ENCODE measurements at places on chromosomes 3 and 15. TPM values are rescaled to one million over a fixed set of nuclear protein-coding genes. Genes with fewer than 3 reads are reported as not detected.

GRCh38 chr3:32881624-32882023 is 63.8 kb downstream of the TRIM71 start:
- no peak for DNase-seq

Gene BCHE
- total RNA-seq, result under 0.01 TPM

DNA sequence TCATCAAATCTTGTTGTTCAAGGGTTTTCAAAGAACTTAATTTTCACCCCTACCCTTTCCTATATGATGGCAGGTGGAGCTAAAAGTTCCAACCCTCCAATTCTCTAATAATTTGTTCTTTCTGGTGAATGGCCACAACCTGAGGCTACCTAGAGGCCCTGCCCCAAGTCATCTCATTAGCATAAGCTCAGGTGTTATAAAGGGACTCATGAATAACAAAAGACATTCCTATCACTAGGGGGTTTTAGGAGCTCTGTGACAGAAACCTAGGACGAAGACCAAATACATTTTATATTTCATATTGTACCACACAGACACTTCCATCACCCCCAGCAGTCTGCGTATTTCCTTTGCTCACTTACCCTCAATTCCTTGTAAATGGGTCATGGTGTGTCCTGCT is 483.6 kb upstream of the EPHA6 start:
- no peak for DNase-seq

DNA sequence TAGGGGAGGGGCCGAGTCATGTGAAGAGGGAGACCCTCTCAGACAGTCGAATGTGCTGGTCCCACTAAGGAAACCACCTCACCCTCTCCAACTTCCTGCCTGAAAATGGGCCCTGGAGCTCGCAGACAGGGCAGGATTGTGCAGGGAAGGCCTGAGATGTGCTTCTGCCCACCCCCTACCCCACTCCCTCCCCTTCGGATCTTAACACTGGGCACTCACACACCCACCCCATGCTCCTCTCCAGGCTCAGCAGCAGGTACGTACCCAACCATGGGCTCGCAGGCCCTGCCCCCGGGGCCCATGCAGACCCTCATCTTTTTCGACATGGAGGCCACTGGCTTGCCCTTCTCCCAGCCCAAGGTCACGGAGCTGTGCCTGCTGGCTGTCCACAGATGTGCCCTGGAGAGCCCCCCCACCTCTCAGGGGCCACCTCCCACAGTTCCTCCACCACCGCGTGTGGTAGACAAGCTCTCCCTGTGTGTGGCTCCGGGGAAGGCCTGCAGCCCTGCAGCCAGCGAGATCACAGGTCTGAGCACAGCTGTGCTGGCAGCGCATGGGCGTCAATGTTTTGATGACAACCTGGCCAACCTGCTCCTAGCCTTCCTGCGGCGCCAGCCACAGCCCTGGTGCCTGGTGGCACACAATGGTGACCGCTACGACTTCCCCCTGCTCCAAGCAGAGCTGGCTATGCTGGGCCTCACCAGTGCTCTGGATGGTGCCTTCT is 20.0 kb downstream of the ATRIP start:
- no peak for DNase-seq

DNA sequence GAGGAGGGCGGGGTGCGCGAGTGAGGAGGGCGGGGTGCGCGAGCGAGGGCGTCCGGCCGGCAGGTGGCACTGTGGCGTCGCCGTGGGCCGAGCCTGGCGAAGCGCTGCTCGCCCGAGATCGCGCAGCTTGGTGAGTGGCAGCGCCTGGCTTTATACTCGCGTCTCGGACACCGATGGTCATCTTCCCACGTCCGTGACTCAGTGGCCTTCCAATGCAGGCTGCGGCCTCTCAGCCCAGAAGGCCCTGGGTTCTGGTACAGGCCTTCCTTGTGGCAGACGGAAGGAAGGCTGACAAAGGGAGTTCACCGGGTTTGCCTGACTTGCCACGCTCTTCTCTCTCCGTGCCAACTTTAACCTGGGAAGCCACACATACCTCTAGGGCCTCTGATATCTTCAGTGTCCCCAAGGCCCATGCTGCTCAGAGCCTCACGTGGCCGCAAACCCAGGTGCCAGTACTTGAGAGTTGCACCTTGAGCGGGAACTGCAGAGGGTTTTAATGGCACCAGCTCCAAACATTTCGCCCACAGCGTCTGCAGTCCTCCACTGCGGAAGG is 195.3 kb upstream of the LYSMD4 start:
- peak; percentile 19 for DNase-seq

DNA sequence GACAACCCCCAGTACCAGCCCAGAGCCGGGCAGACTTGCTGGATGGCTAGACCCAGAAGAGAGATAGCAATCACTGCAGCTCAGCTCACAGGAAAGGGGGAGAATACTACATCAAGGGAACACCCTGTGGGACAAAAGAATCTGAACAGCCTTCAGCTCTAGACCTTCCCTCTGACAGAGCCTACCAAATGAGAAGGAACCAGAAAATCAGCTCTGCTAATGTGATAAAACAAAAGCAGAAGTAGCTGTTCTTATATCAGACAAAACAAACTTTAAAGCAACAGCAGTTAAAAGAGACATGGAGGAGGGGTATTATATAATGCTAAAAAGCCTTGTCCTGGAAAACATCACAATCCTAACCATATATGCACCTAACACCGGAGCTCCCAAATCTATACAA is 283.3 kb downstream of the KLF13 start:
- no peak for DNase-seq

- no peak for DNase-seq
These were observed 192.9 kb downstream of the ADAMTSL3 start for GRCh38 chr15:83846847-83847246.

Gene C3orf85
- total RNA-seq, result not detected

GRCh38 chr3:161879470-161879869 is 382.9 kb downstream of the OTOL1 start:
- no peak for DNase-seq

Gene LRRC49
- 5.6 TPM for total RNA-seq

DNA sequence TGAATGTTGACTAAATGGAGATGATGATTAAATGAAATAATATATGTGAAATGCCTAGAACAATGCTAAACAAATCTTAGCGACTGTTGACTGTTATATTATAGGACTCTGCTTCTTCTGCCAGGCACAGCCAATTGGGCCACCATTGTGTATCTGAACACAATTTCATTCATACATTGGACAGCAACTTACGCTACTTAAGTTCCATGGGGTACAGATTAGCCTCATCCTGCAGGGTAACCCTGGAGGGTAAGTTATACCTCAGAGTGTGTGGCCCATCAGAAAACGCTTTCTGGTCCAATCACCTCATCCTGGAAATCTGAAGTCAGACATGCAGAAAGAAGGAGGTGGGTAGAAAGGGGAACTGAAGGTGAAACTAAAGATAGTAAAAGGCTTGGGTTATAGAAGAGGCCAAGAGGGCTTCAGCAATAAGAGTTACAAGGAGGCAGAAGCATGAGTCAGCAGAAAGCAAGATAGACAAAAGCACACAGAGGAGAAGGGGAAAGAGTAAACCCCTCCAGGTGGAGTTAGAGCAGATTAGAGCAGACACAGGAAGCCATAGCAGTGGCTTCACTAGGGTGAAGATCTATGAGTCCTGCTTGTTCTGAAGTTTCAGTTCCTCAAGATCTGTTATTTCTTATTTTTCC is 119.3 kb upstream of the SLC24A5 start:
- DNase-seq, result no peak

Gene MTHFS
- total RNA-seq, result 12.1 TPM

DNA sequence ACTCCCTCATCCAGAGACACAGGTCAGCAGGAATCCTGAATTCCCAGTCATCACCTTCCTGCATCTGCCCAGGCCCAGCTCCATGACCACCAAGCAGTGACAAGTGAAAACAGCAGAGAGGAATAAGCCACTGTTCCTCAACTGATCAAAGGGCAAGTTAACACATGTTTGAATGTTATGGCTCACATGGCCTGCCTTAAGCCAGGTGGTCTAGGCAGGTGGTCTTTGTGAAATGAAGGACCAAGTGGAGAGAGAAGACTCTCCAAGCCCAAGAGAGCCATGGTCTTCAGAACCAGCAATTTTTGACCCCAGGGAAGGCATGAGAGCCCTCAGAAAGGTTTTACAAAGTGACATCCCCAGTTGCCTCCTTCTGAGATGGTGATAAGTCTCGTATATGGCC is 161.8 kb downstream of the EPHB1 start:
- DNase-seq, result no peak

DNA sequence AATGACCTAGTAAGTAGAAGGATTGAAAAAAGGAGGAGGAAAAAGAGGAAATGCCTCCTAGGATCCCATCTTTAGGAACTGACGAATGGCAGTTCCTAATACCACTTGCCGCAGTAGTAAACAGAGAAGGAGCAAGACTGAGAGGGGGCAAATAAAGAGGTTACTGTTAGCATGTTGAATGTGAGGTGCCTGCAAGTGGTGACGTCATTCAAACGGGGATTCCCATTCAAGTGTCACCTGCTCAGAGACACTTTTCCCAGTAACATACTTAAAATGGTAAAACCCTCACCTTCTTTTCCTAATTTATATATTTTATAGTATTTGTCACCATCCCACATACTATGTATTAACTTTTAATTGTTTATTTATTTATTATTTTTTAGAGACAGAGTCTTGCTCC is 178.9 kb downstream of the IL5RA start:
- DNase-seq, result no peak

DNA sequence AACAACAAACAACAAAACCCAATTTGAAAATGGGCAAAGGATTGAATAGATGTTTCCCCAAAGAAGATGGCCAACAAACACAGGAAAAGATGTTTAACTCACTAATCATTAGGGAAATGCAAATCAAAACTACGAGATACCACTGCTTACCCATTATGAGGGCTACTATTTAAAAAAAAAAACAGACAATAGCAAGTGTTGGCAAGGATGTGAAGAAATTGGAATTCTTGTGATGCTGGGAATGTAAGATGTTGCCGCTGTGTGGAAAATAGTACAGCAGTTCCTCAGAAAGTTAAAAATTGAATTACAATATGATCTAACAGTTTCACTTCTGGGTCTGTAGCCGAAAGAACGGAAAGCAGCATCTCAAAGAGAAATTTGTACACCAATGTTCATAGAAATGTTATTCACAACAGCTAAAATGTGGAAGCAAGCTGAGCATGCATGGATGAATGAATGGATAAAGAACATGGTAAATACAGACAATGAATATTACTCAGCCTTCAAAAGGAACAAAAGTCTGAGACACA is 121.9 kb downstream of the CHSY1 start:
- DNase-seq, result no peak

Gene CATSPER2
- total RNA-seq, result 0.33 TPM

Gene GRK7
- total RNA-seq, result not detected

- DNase-seq, result no peak
These were observed 33.8 kb downstream of the CCDC66 start for GRCh38 chr3:56590814-56591213.

DNA sequence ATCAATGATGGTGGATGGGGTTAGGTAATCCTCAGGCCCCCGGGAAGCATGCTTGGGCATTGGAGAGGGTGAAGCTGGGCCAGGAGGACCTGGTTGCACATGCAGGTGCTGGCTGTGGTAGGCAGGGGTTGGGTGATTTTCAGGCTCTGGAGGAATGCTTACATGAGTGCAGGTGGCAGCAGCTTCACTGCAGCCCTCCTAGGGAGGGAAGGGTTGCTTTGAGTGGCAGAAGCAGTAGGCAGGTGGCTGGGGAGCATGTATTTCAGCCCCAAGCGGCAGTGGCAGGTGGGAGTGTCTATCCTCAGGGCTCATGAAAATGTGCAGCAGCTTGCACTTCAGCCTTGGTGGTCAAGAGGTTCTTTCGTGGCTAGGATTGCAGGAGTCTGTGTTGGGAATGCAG is 230.0 kb upstream of the CTNNB1 start:
- DNase-seq, result no peak

Gene SST
- total RNA-seq, result not detected

Gene SERPINI2
- total RNA-seq, result not detected

Gene ASB14
- not detected for total RNA-seq

GRCh38 chr15:61141497-61142125 is 87.5 kb downstream of the RORA start:
- DNase-seq, result no peak

DNA sequence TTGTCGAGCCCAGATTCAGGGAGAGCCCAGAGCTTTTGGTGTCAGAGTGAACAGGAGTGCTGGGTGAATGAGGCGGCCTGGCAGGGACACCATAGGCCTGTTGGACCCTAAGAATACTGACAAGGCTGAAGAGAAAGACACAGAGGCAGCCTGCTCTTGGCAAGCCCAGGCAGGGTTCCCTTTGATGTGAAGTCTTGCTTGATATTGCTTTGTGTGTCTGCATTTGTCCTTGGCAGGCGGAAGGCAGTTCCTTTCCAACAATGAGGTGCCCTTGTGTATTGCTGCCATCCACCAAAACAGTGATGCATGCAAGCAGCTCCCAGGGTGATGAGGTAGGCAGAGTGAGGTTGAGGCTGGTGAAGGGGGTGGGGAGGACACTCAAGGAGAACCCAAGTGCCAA is 152.7 kb upstream of the TSC22D2 start:
- DNase-seq, result no peak

Gene SLC6A11
- not detected for total RNA-seq

Gene PRC1
- 139 TPM for total RNA-seq

GRCh38 chr15:88894819-88895767 is at the start of gene HAPLN3:
Gene HAPLN3 (minus strand): TSS chr15:88895544. CDS start chr15:88887298, 8,246 bp downstream.
- DNase-seq, result no peak

GRCh38 chr15:58444658-58445332 is 13.0 kb downstream of the LIPC start:
- no peak for DNase-seq

DNA sequence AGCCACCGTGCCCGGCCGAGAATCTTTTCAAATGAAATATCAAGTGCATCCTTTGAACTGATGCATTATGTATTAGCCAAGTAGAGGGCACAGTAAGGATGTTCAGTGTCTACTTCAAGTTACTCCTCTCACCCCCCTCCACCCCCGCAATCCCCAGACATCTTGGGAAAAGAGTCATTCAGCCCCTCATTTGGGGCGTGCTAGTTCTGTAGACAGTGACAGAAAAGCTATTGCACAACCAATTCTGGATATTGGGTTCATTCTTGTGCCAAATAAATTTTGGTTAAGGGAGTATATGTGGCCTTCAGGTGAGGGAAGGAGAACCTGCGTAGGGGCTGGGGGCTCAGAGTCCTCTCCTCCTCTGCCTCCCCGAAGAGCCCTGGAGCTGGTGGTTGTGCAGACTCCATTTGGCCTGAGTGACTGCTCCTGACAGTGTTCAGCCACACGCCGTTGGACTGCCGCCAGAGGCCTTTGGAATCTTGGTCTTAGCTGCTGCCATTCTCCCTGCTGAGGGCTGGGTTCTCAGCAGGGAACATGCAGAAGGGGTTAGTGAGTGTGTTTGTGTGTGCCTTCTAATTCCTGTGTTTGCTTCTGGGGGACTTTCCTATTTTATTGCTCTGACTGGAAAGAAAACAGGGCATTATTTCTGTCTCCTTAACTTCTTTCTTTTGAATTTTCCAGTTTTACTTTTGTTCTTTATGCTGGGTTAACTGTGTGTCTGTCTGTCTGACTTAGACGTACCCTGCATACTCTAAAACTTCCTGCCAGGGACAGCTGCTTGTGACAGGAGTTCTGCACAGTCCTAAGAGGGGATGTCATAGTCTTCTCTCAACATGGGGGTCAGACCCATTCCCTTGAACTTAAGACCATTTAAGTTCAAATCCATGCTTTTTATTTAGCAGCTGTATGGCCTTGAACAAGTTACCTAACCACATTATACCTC is 21.0 kb downstream of the RARB start:
- DNase-seq, result peak; percentile 35

Gene SLC9C1
- total RNA-seq, result under 0.01 TPM

Data from pulmonary artery endothelial cell (primary cell).